ENCODE measurements at places on chromosomes 7 and 10.

DNA sequence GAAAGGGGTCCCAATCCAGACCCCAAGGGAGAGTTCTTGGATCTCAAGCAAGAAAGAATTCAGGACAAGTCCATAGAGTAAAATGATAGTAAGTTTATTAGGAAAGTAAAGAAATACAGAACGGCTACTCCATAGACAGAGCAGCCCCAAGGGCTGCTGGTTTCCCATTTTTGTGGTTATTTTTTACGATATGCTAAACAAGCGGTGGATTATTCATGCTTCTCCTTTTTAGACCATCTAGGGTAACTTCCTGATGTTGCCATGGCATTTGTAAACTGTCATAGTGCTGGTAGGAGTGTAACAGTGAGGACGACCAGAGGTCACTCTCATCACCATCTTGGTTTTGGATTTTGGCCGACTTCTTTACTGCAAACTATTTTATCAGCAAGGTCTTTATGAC lies 1033.4 kb downstream of the SORCS3 start:
- DNase-seq = no peak

GRCh38 chr7:49852619-49853462 lies 79.4 kb downstream of the VWC2 start:
- peak; percentile 16 for DNase-seq

- DNase-seq = no peak
These were observed 30.6 kb upstream of the C10orf120 start for GRCh38 chr10:122730238-122730637.

DNA sequence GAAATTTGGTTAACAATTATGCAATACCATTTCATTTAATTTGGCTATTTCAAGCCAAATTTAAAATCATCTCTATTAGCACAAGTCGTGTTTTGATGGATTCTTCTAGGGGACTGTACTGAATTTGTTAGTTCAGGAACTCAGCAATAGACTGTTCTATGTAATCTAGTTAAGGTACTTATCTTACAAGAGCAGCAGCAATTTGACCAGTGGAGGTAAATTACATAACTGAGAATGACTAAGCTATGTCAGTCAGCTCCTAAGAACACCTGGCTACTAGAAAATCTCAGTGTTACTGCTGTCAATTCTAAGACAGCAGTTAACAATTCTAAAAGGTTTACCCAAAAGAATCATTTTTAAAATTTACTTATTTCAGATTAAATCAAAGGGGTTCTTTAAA lies 513.9 kb upstream of the ZWINT start:
- no peak for DNase-seq

DNA sequence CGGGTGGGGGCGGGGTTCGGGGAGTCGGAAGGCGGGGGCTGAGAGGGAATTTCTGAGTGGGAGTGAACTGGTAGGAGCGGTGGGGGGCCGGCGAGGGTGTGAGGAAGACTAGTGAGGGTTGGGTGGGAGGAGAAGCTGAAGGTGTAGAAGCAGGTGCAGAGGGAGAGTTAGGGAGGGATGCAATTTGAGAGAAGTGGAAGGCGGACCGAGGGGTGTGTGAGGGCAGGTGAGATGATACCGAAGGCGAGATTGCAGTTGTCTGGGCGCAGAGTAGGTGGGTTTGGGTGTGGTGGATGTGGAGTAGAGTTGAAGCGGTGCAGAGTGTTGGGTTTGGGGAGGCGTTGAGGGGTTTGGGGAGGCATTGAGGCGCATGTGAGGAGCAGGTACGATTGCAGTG lies 643 bp downstream of the KAT6B start:
- no peak for DNase-seq
